ENCODE measurements at places on chromosomes 3 and 15.

DNA sequence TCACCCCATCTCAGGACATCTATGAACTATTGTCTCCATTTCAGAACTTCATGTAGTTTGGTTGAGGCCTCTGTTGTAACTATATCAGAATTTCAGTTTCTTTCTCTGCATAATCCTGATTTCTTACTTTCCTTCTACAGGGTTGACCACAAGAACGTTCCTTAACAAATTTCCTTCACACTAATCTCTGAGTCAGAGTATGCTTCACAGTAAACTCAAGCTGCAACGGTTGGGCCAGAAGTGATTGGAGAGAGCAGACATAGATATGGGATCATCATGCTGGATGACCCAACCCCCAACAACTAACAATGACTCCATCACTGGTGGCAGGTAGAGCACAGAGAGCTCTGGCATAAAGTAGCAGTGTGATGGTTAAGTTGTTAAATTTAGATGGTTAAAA, 128.8 kb upstream of the OSTN start:
- DNase-seq, result no peak

DNA sequence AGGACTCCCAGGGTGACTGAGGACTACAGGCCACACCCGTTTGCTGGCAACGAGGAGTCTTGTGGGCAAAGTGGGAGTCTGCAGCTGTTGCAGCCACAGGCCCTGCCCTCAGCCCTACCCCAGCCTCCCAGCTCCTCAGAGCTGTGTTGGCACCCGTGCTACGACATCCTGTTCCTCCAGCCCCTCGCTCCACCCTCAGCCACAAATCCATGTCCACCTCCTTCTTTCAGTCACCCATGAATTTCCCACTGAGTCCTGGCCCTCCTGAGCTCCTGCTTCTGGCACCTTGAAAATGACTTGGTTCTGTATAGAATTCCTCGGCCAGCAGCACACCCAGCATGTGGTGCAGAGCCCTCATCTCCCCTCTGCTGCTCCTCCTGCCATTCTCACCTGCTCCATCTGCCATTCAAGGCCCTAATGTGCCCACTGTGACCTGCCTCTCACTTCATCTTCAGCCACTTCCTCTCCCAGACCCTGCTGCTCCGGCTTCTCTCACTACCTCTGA, 20.9 kb upstream of the VILL start:
- no peak for DNase-seq

- peak; percentile 23 for DNase-seq
Measured at GRCh38 chr3:181103605-181104004, 114.1 kb upstream of the DNAJC19 start.

GRCh38 chr3:53174346-53175250, 13.6 kb downstream of the PRKCD start:
- DNase-seq, result no peak

DNA sequence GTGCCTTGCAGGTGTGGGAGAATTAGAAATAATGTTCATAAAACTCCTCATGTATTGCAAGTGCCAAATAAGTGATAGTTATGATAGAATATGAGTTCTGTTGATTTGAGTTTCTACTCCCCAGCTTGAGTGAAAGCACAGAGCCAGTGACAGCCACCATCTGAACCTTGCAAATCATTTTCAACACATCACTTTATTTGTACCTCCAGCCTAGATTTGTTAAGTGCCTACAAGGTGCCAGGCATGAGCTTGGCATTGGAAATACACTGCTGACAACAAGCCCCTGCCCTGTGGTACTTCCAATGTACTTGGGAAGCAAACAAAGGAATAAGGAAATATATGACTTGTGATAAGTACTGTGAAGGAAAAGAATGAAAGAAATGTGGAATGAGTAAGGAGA, 17.0 kb downstream of the FEZF2 start:
- DNase-seq, result no peak

GRCh38 chr3:189225431-189225830, 53.7 kb downstream of the TPRG1 start:
- DNase-seq, result no peak

- no peak for DNase-seq
Measured at GRCh38 chr3:6644070-6644929, 216.6 kb upstream of the GRM7 start.

DNA sequence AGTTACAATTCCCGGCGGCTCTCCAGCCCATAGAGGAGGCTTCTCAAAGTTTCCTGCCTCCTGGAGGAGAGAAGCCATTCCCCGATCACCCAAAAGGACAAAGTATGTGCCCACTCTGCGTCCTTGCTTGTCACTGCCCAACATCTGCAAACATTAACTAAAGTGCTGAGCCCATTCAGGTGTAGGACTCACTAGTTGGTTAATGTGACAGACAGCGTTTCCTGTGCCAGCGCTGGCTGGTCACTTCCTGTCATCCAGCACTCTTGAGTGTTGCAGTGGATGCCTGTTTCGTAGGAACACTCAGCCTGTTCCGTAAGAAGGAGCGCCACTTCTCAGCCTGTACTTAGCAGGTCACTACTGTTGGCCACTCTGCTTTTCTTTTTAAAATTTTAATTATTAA, 100.3 kb downstream of the APBA2 start:
- no peak for DNase-seq

- DNase-seq, result no peak
Measured at GRCh38 chr15:38294126-38294525, 41.5 kb downstream of the SPRED1 start.

DNA sequence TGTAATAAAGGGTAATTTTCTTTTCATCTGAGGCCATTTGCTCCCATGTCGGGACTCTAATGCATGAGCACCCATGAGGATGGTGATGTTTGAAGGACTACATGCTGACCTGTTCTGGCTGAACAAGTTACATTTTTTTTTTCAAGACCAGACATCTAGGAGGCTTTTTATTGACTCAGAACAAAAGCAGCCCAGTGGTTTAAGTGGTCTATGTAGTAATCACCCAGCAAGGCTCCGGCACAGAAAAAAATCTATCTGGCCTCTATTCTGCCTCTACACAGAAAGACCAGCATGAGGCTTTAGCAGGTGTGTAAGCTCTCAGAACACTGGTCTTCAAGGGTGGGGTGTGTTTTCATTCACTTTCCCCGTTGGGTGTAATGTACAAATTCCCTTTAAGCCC, 95.1 kb upstream of the ZBED2 start:
- DNase-seq, result peak; percentile 58

GRCh38 chr3:144415492-144415891, 443.9 kb downstream of the DIPK2A start:
- no peak for DNase-seq

DNA sequence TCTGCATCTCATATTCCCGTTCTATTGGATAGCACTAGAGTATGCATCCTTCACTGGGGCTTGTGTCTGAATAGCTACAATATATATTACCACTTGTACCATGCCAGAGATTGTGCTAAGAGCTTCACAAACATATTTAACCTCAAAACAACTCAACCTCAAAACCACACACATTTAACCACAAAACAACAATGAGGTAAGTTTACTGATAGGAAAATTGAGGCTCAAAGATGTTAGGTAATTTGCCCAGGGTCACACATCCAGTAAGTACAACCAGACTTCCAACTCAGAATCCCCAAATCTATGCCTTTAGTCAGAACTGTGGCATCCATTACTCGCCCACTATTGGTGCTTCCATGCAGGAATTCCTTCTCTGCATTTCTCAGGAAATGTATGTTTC, 220.0 kb downstream of the FAM43A start:
- no peak for DNase-seq

- DNase-seq, result no peak
Measured at GRCh38 chr3:4688411-4688810, 195.3 kb downstream of the ITPR1 start.

GRCh38 chr3:41241161-41241560, 41.9 kb downstream of the CTNNB1 start:
- no peak for DNase-seq
